ENCODE measurements at places on chromosomes 16 and 17. TPM values are rescaled to one million over a fixed set of nuclear protein-coding genes. Genes with fewer than 3 reads are reported as not detected.

Gene PPL
- total RNA-seq: 6.9 TPM

Gene TBC1D3E
- not detected for total RNA-seq

DNA sequence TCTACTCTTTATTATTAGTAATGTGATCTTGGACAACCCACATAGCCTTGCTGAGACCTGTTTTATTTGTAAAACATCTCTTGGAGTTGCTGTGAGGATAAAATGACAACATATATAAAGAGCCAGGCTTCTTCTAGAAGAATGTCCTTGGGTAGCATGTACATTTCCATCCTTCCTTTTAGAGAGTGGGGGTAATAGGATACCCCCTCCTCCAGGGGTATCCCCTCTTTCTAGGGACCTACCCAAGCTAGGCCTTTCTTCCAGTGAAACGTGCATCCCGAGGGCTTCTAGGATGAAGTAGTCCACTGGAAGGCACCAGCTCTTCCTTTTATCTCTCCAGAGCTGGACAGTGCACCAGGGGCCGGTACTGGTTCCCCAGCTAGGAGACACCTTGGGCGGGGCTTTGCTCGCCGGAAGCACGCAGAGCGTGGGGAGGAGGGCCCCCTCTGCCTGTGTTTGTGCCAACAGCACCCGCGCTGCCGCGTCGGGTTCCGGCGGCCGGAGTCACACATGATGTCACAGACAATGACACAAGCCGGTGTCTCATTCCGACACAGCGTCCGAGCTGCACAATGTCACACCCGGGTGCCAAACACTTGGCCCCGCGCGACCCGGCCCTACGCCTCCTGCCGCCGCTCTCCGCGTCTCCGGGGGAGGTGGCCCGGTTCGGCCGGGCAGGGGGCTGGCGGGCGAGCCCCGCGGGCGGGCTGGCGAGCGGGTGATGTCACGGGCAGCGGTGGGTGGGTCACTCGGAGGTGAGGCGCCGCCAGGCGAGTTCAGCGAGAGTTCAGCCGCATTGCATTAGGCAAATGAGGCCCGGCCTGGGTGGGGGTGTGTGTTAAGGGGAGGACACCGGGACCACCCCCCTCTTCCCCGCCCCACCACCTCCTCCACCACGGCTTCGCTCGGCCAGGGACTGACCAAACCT lies 23.4 kb downstream of the GJD3 start:
- peak overlapping the region; percentile 84 for H3K27ac ChIP-seq
- peaks cover 16% of the 10 kb centered on the region for H3K4me1 ChIP-seq
- peak; percentile 87 for DNase-seq
- no peaks in the 10 kb centered on the region for H3K27me3 ChIP-seq
- peak overlapping the region; percentile 68 for H3K4me3 ChIP-seq

- no peaks in the 10 kb centered on the region for H3K27me3 ChIP-seq
- peaks cover 11% of the 10 kb centered on the region for H3K4me1 ChIP-seq
- DNase-seq: peak; percentile 96
- peak overlapping the region; percentile 60 for H3K27ac ChIP-seq
- H3K4me3 ChIP-seq: no peak overlapping the region
Measured at GRCh38 chr17:44599298-44600175, 42.3 kb downstream of the FZD2 start.

GRCh38 chr17:9855036-9855435 lies 29.3 kb downstream of the GLP2R start:
- H3K4me3 ChIP-seq: no peak overlapping the region
- DNase-seq: no peak
- H3K27me3 ChIP-seq: no peaks in the 10 kb centered on the region
- H3K36me3 ChIP-seq: no peaks in the 10 kb centered on the region
- no peak overlapping the region for H3K27ac ChIP-seq
- H3K4me1 ChIP-seq: no peaks in the 10 kb centered on the region

Data from ovary (tissue), 10 donors.